ENCODE measurements at places on chromosomes 7 and 10.

- no peak for DNase-seq
These were observed 97.1 kb downstream of the VOPP1 start for GRCh38 chr7:55474944-55475854.

- DNase-seq = no peak
These were observed 52.8 kb downstream of the NRF1 start for GRCh38 chr7:129664029-129665012.

DNA sequence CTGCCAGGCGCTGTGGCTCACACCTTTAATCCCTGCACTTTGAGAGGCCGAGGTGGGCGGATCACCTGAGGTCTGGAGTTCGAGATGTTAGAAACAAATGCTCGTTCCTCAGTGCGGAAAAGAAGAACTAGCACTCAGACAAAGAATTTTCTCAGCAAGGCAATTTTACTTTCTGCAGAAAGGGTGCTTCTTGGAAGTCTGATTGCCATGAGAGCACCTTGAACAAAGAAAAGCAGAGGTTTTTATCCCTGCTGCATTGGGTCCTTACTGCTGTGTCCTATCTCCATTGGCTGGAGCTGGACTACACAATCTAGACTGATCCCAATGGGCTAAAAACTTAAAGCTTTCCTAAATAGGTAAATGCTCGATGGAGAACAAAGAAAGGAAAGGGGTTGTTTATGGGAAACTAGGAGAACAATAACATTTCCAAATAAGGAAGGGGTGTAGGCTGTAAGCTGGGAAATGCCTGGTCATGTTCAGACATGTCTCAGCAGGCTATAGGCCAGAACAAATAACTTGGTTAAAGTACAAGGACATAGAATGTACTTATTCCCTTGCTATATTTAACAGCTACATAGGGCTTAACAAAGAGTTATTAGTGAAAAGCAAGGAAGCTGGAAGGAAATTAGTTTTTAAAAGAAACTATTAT, 26.1 kb upstream of the ACTR3B start:
- no peak for DNase-seq

DNA sequence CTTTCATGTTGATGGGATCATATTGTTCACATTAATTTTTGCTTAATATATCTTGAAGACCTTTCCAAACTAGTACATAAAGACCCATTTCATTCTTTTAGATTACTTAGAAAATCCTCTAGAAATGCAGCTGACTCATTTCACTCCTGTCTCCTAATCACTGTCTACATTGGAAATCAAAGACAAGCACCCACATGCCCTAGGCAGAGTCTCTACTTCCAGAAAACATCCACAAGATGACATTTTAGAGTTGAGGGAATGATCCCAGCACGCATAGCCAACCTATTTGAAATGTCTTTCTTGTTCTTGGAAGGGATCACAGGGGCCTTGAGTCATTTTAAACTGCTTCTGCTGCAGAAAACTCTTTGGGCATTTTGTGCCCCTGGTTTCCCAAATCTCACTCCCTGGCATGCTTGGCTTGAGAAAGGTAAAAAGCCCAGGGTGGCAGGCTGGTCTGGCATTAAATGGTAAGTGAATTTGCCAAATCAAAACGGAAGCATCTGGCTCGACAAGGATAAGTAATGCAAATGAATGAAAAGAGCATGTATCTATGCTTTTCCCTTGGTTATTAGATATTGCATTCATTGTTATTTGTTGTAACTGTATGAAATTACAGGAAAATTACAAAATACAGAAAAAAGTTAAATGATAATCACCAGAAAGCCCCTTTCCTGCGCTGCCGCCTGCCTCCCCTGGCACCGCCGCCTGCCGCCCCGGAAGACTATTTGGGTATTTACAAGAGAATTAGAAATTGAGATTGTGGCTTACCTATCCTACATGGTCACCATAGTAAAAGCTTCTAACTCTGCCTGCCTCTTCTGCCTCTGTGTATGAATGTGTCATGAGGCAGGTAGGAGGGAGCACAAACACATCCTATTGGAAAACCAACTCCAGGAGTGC, 225.3 kb downstream of the PTEN start:
- DNase-seq = peak; percentile 18

- no peak for DNase-seq
These were observed 322.0 kb downstream of the FRMD4A start for GRCh38 chr10:14008740-14009080.

- peak; percentile 8 for DNase-seq
These were observed 217.2 kb upstream of the MKLN1 start for GRCh38 chr7:131110297-131111080.

DNA sequence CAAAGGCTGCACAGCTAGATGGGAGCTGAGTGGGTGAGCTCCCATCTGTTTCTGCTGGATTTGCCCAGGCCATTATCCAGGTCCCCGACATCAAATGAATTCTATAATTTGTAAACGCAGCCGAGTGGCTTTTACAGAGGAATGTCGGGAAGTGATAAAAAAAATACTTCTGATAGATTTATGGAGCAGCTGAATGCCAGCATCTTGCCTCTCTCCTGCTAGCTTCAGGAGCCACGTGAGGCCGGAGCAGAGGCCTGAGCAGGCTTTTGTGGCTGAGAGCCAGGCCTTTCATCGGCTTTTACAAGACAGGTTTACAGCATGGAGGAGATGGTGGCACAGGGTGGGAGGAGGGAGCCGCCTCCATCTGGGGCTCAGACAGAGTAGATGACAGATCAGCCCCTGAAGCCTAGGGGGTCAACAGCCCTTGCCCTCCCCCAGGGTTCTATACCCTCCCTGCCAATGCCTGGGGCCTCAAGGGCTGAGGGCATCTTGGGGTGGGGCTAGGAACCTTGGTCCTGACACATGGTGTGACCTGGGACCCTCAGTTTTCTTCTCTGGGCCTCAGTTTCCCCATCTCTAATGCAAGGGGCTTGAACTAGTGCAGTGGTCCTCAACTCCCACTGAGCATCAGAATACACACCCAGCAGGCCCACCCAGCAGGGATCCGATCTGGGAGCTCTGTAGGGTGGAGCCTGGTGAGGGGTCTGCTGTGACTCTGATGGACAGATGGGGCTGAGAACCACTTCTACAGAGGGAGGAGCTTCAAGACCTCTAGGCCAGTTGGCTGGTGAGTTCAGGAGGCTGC, 44.2 kb upstream of the PCBD1 start:
- no peak for DNase-seq

DNA sequence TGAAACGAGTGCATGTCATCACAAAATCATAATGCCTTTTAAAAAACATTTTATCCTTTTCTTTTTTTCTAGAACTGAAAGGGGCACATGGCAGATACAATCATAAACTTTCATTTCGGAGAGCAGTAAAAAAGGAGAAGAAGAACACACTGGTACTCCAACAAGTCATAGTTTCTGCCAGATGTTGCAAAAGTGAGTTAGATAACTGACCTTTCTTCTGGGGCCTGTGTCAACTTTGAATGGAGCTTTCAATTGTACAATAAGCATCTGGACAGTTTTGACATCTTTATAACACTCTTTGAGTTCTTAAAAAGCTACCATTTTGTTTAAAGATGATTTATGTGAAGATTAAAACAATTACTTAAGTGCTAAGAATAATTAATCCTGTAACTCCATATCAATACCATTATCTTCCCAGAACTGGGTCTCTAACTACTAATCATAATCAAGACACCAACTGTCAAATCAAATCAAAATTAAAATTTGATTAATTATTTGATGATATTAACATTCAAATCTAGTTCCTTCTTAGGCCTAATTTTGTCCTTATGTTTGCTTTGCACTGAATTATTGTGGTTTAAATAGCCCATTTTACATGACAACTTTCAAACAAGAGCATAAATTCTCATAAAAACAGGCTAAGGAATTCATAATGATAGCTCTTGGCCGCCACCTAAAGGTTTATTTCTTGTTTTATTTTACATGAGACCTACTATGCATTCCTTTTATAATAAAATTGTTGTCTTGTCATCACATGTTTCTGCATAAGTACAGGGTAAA, 19.5 kb upstream of the ITGB8 start:
- no peak for DNase-seq

- DNase-seq = no peak
These were observed 93.0 kb upstream of the CYP26C1 start for GRCh38 chr10:92967641-92968040.

- DNase-seq = peak; percentile 5
These were observed 414.2 kb upstream of the SEMA3C start for GRCh38 chr7:81333004-81333403.

DNA sequence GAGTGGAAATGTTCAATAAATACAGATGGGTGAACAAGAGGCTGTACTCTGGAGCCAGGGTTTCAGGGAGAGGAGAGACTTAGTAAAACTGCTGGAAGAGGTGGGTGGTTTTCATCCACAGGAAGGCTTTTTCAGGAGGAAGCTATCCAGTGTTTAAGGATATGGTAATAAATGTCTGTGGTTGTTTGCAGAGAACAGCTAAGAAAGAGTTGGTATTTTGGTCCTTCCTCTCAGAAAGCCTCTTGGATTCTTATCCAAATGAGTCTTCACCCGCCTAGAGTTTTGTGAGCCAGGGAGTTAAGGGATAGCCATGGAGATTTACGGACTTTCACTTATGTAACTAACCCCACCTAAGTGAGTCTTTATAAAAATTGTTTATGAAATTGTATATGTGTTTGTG, 95.7 kb downstream of the GNAI1 start:
- DNase-seq = no peak

- DNase-seq = no peak
These were observed 21.3 kb downstream of the MSRB2 start for GRCh38 chr10:23116486-23117205.

DNA sequence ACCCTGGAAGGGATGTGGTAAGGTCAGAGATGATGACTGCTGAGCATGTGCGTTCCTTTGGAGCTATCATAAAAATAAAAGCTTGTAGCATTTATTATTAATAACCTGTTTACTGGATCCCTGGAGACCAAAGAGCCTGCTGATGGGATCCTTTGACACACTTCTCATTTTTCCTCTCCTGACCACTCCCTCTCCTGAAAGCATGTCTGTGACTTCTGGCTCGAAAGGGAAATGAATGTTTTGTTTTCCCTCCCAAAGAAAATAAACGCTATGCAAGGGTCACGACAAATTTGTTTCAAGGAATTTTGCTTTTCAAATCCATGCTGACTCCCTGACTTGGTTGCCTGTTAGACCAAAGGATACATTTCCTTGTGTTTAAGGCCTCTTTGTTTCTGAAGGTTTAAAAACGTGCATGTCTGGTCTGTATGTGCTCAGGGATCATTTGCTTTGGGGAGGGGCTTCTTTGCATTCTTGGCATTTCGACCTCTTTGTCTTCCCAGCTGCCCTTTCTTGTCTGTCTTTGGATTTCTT, 185.1 kb upstream of the AGK start:
- DNase-seq = no peak

DNA sequence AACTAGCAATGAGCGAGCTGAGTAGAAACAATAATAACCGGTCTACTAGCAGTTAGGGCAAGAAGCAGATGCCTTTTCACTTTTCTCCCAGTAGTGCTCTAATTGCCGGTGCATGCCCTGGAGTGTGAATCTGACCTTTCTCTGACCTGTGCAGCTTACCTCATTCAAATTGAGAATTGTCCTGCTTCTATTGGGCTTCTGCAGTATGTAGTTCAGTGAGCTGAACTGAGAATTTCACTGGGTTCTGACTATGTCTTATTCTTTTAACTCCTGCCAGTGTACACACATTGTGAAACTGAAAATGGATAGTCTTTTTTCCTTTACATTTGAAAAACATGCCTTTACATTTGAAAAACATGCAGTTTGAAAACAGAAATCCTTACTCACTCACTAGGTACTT, 157.9 kb upstream of the GRM3 start:
- no peak for DNase-seq

DNA sequence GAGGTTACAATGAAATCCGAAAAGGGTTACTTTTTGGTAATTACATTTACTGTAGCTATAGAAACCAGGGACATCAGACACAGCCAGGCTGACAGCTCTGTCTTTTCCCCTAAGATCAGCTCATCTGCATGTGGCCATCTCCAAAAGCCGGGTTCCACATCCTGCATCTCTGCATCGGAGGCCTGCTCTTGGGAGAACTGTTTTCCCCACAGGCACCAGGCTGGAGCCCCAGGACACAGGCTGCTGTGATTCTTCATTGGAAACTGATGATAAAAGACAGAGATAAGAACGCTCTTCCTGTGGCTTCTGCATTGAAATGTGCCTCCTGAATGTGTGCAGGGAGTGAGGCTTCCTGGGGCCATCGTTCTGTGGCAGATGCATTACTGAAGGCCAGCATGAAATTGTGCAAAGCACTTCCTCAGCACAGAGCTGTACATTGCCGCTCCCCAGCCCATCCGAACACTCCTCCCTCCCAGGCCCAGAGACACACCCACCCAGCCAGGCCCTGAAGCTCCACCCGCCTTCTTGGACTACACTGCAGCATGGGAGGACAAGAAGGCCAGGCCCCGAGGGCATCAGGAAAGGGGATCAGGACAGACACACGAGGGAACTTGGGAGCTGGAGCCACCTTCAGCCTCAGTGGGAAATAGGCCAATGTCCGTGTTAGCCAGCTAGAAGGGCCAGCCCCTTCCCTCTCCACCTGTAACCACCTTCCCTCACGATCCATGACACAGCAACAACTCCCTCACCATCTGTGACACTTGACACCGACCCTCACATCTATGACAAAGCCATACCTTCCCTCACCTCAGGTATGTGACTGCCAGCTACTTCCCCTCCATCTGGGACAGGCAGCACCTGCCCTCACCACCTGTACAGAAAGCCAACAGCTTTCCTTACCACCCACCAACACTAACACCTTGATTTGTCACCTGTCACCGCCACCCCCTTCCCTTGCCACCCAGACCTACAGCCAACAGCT, 113.2 kb downstream of the GRID1 start:
- no peak for DNase-seq

DNA sequence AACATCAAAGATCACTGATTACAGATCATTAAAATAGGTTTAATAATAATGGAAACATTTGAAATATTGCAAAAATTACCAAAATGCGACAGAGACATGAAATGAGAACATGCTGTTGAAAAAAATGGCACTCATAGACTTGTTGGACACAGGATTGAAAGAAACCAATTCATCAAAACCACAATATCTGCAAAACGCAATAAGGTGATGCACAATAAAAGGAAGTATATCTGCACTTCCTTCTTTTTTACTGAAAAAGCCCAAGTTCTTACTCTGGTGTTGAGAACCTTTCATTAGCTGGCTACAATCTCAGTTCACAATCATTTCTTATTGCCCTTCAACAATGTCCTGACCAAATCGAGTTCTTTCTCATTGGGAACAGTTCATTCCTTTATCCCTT, 28.7 kb downstream of the TMEM106B start:
- DNase-seq = no peak

DNA sequence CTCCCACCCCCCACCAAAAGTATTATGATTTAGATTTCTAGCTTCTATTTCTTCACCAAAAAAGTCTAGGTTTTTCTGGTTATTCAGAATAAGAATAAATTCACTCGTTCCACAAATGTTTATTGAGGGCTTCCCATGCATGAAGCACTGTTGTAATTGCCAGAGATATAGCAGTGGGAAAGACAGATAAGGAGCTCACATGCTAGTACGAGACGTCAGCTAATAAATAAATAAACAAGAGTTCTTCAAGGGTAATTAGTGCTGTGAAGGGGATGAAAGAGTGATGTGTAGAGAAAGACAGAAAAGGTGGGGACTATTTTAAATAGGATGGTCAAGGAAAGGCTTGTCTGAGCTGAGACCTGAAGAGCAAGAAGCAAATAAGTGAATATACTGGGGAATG, 38.1 kb upstream of the SEPTIN7 start:
- DNase-seq = no peak

Data from MG63 (cell line).